ENCODE measurements at places on chromosomes 13 and 19.

DNA sequence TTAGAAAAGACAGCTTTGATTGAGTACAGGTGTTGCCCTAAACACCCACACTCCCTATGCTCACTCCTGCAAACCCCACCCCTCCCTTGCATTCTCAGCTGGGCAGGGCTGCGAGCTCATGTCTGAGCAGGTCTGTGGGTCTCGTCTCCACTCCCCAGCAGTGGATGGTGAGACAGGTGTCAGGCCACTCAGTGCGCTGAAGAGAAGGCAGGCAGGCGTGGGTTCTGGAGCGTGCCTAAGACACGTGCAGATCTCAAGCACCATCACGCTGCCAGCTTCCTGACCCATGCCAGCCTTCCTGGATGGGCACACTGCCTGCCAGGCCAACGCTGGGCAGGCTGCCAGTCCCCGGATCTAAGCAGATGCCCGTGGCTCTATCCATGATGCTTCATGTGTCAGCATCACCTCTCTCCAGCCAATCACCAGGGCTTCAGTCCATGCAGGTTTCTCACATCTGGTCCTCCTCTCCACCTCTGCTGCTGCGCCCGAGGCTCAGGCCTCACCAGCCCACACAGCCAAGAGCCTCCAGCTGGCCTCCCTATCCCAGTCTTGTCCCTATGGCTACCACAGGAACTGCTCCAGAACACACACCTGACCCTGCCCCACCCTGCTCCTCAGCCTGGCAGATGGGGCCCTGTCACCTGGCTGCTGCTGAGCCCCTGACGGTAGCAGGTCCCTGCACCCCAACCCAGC is 42.6 kb downstream of the EPS15L1 start:
- no peak for DNase-seq

- DNase-seq, result no peak
Observed at GRCh38 chr13:76512721-76513145, 373.5 kb downstream of the KCTD12 start.

DNA sequence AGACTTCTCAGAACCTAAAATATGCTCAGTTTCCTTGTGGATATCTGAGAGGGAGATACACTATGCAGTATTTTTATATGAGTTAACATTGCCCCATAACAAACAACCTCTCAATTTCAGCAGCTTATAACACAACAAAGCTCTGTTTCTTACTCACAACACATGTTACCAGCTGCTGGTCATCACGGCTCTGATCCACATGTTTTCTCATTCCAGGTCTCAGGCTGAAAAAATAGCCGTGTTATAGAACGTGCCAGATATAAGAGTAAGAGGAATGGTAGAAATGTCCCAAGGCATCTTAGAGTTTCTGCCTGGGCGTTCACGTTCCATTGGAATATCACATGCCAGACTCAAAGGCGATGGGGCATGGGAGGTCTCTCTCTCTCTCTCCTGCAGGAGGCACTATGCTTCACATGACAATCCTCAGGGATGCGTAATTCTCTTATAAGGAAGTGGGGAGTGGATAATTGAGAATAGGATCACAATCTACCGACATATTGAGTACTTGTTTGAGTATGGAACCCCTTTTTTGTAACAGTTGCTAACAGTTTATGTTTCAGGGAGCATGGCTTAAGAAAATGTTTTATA is 246.6 kb downstream of the NHLRC3 start:
- no peak for DNase-seq

GRCh38 chr13:80276371-80277289 is 64.3 kb downstream of the SPRY2 start:
- no peak for DNase-seq

DNA sequence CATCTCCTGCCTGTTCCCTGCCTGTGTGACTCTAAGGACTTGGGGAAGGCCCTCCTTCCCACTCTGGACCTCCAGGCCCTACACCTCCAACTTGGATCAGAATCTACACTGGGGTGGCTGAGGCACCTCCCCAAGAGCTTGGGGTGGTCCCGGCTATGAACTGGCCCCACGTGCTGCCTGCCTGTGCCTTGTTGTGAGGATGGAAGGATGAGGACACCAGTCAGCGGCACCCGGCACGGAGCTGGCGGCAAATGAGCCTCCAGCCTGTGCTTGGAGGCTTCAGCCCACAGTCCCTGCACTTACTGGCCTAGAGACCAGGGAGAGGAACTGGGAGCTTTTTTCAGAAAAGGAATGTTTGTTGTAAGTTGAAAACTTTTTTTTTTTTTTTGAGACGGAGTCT is 8.5 kb downstream of the AKAP8 start:
- no peak for DNase-seq

GRCh38 chr13:112846411-112847115 is 122.5 kb upstream of the MCF2L start:
- no peak for DNase-seq

- no peak for DNase-seq
Observed at GRCh38 chr19:7263521-7263920, 30.7 kb downstream of the INSR start.

- DNase-seq, result no peak
Observed at GRCh38 chr13:110562696-110563462, 1.4 kb upstream of the RAB20 start.

- no peak for DNase-seq
Observed at GRCh38 chr13:75325711-75326110, 156.3 kb downstream of the TBC1D4 start.

DNA sequence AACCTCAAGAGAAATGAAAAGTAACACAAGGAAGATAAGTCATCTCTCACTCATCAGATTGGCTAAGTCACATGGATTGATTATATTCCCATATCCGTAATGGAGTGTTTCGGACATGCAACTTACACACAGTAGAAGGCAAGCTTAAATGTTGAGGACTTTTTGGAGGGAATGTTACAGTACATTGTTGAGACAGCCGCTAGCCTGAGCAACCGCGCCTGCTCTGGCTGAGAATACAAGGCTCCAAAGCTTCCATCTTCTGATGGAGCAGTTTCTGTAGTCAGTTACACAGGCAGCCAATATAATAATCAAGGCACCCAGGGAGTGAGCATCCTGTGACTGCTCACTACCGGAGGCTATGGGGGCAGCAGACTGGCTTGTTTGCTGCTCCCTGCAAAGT is 1.0 kb upstream of the CRYL1 start:
- no peak for DNase-seq

GRCh38 chr19:33186431-33187182 is 7.5 kb upstream of the LRP3 start:
- DNase-seq, result no peak

GRCh38 chr13:111272117-111272516 is 48.3 kb upstream of the TEX29 start:
- no peak for DNase-seq

GRCh38 chr13:58097831-58098230 is 466.3 kb downstream of the PCDH17 start:
- DNase-seq, result no peak

- no peak for DNase-seq
Observed at GRCh38 chr13:48723168-48723567, 69.4 kb downstream of the CYSLTR2 start.

DNA sequence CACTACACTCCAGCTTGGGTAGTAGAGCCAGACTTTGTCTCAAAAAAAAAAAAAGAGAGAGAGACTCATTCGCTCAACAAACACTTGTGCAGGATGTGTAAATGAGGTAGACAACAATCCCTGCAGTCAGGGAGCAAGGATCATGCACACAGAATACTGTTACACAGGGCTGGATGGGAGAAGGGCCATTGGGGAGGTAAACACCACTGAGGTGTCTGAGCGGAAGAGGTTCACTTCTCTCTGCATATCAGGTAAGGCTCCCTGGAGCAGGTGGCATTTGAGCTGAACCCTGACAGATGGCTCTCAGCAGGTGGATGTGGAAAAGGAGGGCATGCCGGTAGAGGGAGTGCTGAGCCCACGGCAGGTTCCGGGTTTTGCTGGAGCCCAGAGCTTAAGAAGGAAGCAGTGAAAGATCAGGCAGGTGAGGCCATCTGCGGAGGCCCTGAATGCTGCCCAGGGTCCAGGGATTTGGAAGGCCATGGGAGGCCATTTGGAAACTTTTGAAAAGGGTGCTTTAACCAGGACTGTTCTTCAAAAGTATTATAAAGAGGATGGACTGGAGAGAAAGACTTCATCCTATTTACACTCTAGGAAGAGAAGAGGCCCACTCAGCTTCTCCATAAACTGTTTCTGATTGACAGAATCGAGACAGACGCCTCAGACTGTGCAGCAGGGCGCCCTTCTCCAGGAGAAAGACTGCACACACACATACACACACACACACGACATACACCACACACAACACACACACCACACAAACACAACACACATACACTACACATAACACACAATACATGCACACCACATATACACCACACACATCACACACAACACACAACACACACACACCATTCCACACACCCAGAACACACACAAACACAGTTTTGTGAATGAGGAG is 199.4 kb downstream of the USP12 start:
- DNase-seq, result no peak

GRCh38 chr13:39835253-39835652 is 179.8 kb downstream of the COG6 start:
- DNase-seq, result no peak

DNA sequence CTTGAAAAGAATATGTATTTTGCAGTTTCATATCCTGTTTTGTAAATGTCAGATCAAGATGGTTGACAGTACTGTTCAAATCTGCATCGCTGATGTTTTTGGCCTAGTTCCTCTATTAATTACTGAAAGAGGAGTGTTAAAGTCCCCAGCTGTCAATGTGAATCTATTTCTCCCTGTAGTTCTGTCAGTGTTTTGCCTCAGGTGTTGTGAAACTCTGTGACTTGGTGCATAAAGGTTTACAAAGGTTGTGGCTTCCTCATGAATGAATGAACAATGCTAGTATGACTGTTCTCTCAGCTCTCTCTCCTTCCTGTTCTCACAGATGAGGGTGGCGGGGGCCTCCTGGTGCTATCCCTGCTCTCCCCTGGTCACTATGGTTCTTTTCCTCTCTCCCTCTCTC is 142.4 kb downstream of the MYCBP2 start:
- peak; percentile 14 for DNase-seq

GRCh38 chr19:53192771-53193534 is at the start of gene ZNF665:
ZNF665 (minus strand) TSS chr19:53193358; CDS start chr19:53182898, 10,460 bp downstream.
- DNase-seq, result no peak

GRCh38 chr13:107835339-107836018 is 379.9 kb downstream of the LIG4 start:
- DNase-seq, result no peak

GRCh38 chr13:98055623-98056022 is 87.3 kb upstream of the FARP1 start:
- DNase-seq, result no peak
